ENCODE measurements at places on chromosomes 12 and 14. TPM values are rescaled to one million over a fixed set of nuclear protein-coding genes. Genes with fewer than 3 reads are reported as not detected.

TMEM263 gene
- total RNA-seq, result 65.5 TPM

ART4 gene
- not detected for total RNA-seq

HOXC4 gene
- total RNA-seq, result 1.9 TPM

CYP46A1 gene
- not detected for total RNA-seq

KRT85 gene
- total RNA-seq, result not detected

PROX2 gene
- not detected for total RNA-seq

PRKD1 gene
- total RNA-seq, result 4.4 TPM

CMKLR1 gene
- 1.5 TPM for total RNA-seq

DNA sequence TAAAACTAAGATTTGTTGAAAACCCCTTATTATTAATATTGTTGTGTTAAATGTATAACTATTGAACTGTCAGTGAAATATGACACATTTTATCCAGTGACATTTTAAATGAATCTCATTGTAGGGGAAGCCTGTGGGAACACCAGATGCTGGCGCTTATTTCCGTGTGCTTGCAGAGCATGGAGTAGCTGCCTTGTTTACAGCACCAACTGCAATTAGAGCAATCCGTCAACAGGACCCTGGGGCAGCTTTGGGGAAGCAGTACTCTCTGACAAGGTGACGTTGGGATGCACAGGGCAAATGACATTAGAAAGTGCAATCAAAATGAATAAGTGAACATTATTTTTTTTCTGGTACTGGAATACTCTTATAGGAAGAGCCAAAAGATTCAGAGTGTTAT is 96.8 kb downstream of the ACSS3 start:
- DNase-seq, result no peak

- DNase-seq, result no peak
Measured at GRCh38 chr12:32906399-32907165, 10.0 kb upstream of the PKP2 start.

DNA sequence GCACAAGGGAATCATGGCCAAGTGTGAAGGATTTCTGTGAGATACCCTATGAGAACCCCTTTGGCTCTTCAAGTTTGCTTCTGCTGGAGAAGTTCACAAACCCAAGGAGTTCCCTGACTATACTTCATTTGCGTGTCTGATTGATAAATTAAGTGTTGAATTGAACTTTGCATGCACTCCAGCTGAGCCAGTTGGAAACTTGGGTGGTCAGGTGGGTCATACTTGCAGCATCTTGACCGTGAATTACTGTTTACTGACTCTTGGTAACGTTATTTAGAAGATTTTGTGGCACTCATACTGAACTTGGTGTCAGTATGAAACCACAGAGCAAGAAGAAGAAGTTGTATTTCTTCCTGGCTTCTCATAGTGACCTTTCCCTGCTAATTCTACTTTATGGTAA is 77.5 kb downstream of the TGFB3 start:
- no peak for DNase-seq

DNA sequence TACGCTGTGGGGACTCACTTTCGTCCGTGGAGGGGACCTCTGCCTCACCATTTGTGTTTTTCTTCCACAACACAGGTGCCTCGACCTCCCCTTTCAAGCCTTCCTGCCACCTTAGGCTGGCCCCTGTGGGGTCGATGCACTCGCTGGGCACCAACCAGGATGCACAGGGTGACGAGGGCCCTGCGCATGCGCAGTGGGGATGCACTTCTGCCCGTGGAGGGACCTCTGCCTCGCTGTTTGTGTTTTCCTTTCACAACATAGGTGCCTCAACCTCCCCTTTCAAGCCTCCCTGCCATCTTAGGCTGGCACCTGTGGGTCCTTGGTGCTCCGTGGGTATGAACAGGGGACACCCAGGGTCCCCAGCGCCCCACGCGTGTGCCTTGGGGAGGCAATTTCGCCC is 356.8 kb downstream of the ALG10 start:
- DNase-seq, result no peak

DNA sequence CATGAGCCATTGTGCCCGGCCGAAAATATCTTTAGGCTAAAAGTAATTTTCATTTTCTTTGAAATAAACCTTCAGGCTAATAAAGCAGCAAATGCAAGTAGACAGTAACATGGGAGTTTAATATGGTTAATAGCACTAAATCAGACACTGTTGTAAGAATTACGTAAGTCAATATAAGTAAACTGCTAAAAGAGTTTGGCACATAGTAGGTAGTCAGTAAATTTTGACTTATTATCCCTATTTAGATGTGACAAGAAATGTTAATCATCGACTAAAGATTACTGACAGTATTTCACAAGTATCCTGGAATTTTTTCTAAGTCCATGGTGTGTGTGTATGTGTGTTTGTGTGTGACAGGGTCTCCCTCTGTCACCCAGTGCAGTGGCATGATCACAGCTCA is 3.9 kb downstream of the PPP4R3A start:
- no peak for DNase-seq

DNA sequence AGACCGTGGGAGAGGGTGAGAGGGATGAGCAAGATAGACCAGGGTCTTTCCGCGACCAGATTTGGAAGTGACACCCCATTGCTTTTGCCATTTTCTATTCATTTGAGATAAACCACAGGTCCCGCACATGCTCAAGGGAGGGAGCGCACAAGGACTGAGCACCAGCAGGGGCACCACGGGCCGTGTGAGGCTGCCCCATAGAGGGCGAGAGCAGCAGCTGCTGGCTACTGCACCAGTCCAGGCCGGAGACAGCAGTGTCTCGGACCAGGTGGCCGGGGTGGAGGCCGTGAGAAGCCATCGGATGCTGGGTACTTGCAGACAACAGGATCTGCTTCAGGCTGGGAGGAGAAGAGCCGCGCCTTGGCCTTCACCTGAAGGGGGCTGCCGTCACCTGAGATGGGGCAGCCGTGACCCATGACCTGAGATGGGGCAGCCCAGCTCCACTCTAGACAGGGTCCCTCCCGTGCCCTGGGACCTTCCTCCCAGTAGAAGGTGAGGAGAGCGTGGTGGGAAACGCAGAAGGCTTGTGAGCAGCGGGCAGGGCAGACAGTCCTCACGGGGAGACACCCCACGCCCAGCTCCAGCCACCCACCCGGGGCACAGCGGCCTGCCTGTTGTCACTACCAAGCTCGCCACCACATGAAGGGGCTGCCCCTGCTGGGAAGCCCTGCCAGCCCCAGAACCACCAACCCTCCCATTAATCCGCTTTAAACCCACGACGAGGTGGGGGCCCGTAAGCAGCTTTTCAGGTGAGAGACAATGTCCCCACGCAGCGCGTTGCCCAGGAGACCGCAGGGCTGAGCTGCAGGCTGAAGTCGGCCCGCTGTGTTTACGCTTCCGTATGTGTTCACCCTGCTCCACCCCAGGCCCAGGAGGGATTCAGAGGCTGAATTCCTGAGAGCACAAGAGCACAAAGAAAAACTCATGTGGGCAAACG is 61.7 kb upstream of the FBRSL1 start:
- DNase-seq, result no peak

DNA sequence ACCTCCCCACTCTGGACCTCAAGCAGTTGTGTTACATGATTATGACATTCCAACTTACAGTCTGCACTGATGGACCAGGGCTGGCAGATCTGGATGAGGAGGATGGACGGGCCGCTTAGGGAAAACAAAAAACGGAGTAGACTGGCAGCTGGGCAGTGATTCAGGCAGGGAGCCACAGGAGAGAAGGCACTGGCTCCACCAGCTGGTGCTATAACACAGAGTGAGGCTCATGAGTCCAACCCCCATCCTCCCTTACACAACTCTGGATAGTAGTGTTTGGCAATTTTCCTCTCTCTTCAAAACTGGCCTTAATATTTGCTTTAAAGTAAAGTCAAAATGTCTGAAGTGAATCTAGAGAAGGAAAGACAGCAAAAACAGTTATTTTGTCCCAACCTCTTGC is 9.7 kb upstream of the RIC8B start:
- no peak for DNase-seq

DNA sequence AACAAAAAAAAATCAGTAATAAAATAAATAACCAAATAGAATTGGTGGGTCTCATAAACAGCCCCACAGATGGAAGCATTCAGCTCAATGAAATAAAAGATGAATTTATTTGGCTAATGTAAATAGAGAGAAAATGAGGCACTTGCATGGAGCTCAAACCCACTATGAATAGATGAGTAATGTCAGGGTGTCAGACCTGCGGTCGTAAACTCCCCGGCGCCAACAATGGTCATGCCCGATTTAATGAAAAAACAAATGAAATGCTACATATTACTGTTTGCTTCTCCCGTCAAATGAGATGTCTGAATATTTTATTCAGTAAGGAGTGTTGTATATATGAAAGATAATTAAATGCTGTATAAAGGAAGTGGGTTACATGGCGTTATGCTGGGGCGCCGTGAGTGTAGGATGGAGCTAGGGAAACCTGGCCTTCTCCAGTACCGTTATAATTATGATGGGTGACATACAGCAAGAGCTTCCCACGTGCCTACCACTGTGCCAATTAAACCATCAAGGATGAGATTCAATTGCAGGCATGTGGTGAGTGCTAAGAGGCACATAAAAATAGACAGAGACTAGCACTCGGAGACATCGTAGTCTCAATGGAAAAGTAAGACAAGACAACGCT is 648.1 kb downstream of the BCL11B start:
- peak; percentile 23 for DNase-seq

DNA sequence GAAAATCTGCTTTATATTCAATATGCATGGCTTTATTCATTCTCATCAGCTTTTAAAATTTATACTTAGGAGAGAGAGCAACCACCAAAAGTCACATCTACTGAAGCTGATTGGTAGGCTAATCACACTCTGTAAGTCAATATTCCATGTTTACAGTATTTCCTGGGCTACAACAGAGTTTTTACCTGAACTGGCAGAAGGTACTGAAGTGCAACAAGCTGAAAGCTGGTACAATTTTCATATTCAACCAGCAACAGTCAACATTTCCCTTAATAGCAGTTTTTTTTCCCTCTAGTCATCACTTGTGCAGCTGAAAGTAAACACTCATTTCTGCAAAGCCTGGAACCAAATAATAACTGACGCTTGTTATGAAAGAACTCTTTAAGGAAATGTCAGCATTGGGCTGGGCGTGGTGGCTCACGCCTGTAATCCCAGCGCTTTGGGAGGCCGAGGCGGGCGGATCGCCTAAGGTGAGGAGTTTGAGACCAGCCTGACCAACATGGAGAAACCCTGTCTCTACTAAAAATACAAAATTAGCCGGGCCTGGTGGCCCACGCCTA is 12.9 kb downstream of the BRAP start:
- DNase-seq, result no peak

- no peak for DNase-seq
Measured at GRCh38 chr14:105292826-105293711, 7.7 kb downstream of the BRF1 start.

DNA sequence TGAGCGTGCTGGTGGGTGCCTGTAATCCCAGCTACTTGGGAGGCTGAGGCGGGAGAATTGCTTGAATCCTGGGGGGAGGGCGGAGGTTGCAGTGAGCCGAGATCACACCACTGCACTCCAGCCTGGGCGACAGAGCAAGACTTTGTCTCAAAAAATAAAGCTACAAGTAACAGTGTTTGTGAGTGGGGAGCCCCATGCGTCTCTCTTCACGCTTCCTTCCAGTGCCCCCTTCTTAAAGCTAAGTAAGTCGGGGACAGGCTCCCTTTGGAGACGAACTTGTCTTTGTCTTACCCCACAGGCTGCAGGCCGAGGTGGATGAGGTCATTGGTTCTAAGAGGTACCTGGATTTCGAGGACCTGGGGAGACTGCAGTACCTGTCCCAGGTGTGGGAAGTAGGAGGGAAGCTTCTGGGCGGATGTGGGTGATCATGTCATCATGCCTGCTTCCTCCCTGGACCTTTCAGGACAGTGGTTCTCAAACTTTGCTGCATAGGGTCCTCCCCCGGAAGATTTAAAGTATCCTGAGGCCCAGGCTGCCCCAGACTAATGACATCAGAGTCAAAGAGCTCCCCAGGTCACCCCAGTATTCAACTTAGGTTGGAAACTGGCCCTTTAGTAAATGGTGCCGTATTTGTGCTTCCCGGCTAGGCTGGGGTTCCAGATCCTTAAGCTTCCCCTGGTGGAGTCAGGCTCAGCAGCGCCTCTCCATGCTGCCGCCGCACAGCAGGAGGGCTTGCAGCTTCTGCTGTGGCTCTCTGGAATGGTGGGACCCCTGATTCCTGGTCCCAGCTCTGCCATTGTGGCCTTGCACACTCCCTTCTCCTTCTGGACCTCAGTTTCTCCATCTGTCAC is 37.1 kb downstream of the CYP46A1 start:
- no peak for DNase-seq

- DNase-seq, result no peak
Measured at GRCh38 chr12:130121226-130122000, 40.9 kb upstream of the FZD10 start.

DNA sequence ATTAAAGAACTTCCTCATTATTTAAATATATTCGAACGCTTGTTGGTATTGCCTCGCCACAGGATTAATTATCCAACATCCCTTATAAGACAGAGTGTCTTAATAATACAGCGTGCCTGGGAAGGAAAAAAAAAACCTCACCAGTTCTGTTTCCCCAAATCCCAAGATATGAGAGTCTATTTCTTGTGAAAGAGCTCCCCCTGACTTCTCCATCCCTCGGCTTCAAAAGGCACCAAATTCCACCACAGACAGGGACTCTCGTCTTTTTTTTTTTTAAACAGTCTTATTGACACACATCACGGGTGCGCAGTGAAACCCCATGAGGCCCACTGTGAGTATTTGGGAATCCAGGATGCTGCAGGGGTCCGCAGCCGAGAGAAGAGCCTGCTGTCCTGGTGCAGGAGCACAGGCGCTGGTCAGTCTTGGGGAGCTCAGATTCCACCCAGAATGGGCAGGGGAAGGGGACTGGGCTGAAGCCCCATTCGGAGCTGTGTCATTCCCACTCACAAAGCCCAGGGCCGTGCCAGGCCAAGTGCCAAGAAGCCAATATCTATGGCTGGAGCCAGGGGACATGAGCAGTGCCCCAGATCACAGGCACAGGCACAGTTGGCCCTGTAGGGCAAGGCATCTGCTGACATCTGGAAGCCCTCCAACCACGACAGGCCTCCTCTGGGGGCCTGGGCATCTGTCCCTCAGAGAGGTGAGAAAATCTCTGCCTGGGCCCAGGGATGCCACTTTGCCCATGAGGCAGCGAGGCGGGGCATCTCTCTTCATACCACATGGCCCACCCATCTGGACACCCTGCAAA is 71.9 kb downstream of the BCL11B start:
- DNase-seq, result no peak

DNA sequence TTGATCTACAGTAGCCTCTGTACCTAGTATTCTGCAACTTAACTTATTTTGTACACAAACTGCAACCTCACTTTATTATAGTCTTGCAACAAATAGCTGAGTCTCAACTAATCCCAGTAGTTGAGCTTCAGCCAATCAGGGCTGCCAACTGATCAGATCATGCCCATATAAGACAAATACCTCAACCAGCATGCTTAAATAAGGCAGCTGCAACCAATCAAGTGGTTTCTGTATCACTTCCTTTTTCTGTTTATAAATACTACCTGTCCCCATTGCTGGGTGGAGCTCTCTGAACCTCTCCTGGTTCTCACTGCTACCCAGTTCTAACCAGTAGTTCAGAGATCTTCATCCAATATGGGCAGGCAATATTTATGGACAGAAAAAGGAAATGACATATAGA is 248.5 kb upstream of the FBXO33 start:
- no peak for DNase-seq

DNA sequence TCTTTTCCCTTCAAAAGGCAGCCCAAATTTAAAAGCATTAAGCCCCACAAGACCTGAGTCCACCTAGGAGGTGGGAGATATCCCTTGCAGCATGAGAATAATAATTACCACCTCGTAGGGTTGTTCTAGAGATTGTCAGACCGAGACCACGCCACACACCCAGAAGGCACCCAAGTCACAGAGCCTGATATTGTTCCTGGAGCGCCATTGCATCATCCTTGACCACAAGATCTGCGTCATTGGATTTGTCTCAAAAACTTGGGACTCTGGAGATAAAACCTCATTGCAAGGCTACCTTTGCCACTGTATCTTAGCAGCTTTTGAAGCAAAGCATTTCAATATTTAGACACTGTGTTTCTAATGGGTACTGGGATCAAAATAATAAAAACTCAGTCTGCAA is 29.4 kb upstream of the PPP2R5C start:
- DNase-seq, result peak; percentile 52
